ENCODE measurements at places on chromosomes 1 and 21.

DNA sequence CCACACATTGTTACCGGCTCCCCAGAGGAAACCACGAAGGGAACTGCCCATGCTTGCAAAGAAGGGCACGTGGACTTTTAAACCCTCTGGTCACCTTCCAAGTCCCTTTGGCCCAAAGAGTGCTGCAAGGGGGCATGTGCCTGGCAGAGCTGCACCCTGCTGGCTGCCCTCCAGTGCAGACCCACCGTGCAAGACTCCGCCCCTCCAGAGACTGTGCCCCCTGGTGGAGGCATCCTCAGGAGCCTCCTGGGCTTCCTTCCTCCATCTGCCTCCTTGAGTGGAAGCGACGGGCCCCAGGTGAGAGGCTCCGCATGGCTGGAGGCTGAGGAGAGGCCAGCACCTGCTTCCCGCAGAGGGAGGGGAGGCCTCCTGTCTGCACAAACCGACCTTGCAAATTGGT is 100.6 kb downstream of the CRYAA start:
- DNase-seq, result peak; percentile 25

- peak; percentile 85 for DNase-seq
These were observed at the start of gene TNFRSF9 for GRCh38 chr1:7940745-7941436. Gene TNFRSF9 (minus strand): TSS chr1:7940839. CDS start chr1:7939994, 845 bp downstream.

GRCh38 chr1:8595941-8596340 is 221.5 kb downstream of the RERE start:
- no peak for DNase-seq

DNA sequence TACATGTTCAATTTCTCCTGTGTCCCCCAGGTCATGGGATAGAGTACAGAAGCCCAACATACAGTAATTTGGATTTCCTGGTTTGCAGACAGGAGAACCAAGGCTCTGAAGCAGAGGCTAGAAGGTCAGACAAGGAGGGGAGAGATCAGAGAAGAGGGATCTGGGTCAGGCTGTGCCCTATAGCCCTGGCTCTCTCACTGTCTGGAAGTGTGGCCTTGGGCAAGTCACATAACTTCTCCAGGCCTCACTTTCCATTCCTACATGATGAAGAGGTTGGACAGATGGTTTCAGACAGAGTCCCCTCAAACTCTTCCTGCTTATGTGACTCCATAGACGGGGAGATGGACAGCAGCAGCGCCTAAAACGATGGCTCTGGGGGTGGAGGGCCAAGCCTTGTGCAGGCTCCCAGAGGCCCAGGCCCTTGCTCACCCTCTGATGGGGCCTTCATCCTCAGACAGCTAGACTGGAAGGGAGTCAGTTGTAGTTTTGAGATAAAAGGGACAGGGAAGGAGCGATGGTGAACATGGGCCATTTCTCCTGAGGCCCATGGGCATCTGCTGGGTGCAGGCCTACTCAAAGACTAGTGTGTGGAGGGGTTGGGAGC is 2.9 kb downstream of the TRIM62 start:
- no peak for DNase-seq

DNA sequence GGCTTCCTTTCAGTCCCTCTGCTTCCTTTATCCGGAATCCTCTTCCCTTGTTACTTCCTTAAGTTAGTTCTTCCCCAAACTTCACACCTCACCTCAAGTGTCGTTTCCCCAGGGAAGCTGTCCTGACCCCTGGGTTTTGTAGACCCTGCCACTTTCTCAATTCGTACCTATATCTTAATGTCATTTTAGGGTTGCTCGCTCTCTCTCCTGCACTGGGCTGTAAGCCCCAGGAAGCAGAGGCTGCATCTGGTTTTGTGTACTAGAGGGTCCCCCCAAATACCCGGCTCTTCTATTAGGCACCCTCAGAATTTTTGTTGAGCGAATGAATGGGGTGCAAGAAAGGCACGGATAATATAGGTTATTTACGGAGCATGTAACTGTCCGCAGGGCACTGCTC is 603 bp upstream of the OPRD1 start:
- no peak for DNase-seq

DNA sequence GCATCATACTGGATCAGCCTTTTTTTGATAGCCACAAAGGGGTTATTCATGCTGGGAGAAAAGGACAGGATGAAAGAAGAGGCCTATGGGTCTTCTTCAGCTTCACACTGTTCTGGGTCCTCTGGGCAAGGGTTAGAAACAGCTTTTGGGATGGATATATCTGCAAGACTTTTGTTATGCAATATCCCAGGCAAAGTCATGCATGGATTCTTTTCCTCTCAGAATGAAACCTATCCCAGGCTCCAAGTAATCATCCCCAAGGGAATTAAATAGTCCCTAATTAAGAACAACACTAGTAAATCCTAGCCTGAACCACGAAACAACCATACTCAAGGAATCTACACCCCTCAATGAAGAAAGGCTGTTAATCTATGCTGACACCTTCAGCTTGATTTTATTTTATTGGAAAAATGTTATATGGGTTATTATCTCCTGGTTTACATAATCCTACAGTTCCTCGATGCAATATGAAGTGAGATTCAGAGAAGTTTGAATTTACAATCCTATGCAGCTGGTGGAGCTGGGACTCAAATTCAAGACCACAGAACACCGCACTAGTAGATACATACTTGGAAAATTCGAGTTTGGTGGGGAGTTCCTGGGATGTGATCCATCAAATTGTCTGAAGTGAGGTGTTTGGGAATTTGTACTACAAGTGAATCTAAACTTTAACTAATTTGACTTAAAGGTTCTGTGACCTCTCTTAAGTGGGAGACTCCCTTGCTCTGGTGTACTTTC is 338.6 kb downstream of the TBX15 start:
- DNase-seq, result no peak

DNA sequence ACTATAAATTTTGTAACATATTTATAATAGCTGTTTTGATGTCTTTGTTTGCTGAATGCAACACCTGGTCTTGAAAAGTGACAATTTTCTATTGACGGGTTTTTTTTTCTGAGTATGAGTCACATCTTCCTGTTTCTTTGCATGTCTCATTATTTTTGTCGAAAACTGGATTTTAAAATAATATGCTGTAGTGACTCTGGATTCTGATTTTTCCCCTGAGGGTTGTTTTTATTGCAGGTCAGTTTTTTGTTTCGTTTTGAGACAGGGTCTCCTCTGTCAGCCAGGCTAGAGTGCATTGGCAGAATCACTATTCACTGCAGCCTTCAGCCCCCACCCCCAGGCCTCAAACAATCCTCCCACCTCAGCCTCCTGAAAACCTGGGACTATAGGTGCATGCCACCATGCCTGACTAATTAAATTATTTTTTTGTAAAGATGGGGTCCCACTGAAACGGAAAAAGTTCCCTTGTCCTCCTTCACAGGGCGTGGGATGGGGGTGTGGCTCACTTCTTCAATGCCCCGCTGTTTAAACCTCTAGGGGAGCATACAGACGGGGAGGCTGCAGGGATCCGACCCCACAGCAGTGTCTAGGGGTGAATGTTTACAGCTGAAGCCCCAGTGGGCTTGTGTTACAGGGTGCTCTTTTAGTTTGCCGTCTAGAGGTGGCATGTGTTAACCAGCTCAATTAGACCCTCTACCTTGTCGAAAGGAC is 11.3 kb upstream of the PPIE start:
- DNase-seq, result no peak

GRCh38 chr1:17819129-17819802 is 64.1 kb downstream of the ACTL8 start:
- no peak for DNase-seq

- DNase-seq, result no peak
These were observed 9.2 kb downstream of the FCRL3 start for GRCh38 chr1:157691285-157691920.

- DNase-seq, result no peak
These were observed 1.7 kb upstream of the EPS15 start for GRCh38 chr1:51520700-51521248.

DNA sequence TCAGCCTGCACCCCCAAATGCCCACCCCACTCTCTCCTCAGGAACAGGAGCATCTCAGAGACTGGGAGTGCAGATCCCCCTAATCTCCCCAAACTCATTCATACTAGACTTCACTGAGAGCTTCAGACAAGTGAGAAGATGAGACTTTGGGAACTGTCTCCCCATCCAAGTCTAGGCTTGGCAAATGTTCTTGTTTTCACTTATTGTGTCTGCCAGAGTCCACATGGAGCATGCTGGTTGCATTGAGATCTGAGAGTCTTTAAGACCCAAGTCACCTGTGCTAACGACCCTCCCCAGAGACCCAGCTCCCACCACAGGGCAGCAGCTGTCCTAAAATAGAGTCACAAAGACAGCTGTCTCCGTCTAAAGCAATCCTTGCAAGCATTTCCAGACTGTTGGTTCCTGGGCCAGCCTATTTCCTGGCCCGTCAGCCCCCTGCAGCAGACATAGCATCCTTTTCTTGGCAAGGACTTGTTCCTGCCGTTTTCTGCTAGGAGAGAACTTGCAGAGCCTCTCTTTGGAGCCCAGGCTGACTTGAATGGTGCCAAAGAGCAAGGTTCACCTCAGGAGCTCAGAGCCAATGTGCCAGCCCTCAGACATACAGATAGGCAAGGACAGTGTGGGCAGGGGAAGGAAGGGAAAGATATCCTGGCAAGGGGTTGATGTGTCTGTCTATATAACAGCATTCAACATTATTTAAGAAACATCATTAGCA is 1.9 kb upstream of the CNTN2 start:
- DNase-seq, result no peak

- DNase-seq, result no peak
These were observed 56.7 kb upstream of the LAPTM5 start for GRCh38 chr1:30814292-30814691.

DNA sequence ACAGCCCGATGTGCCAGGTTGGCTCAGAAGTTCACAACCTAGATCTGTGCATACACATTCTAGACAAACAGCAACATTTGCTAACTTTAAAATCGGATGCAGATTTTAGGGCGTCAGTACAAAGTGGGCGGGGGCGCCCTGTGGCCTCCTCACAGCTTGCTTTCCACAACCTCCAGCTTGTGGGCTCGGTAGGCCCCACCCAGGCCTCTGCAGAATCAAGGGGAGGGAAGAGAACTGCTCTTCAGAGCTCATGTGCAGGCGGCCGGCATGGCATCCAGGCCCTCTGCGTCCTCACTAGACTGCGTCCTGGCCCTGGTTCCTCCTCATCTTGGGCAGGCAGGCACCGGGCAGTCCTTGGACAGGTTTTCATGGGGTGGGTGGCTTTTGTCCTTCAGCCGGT is 59.3 kb downstream of the AJAP1 start:
- no peak for DNase-seq

DNA sequence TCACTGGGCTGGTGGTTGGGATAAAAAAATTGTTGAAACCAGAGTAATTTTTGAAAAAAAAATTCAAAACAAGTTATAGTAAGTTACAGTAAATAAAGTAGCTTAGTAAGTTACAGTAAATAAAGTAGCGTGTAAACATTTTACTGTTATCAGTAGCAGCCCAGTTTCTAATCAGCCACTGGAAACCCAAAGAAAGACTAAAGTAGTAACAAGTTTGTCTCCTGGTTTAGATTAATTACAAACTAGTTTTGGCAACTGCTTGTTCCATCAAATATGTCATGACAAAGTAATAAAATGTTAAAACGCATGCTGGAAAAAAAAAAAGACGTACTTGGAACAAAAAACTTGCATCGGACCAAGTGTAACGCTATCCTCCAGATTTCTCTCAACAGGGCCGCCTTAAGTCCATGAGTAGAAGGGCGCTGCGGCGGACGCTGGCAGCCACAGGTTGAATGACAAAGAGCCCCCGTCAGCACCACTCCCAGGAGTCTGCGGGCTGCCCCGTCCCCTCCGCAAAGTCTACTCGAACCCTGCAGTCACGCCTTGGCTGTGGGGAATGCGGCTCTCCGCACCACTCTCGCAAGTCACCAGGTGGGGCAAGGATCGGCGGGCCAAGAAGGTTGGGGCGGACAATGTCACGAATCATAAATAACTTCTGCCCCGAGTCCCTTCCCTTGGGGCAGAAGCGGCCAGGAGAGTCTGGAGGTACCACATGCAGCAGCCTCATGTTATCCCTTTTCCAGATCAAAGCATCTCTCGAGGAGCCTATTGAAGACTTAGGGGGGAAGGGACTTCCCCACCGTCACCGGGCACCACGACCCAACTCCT is 837 bp downstream of the SLC16A1 start:
- peak; percentile 67 for DNase-seq

DNA sequence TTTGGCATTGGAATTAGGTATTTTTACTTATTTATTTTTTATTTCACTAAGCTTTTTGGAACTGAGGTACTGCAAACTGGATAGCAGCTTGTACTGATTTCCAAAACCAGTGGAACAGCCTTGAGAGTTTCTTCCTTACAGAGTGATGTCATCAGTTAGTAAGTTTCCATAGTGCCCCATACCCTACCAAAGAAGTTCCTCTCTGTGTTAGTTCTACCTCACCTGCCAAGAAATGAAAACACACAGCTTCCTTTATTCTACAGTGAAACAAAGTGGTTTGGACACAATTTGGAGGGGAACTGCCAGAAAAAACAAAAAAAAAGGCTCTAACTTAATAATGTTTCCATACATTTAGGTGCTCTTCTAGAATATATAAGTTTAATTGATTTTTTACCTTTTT is 430.9 kb upstream of the ADGRL2 start:
- no peak for DNase-seq

DNA sequence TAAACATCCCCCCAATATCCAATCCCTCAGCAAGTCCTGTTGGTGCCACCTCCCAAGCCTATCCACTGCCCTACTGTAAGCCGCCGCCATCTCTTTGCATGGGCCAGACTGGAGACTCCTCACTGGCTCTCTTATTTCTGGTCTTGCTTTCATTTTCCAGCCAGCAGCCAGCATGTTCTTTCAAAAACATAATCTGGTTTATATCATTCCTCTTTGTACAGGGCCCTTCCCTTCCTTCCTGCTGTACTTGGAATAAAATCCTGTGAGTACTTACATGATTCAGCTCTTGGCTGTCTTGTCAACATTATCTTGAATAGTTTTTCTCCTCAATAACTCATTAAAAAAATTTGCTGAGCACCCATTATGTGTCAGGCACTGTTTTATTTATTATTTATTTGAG is 28.2 kb downstream of the TLR5 start:
- no peak for DNase-seq

GRCh38 chr1:183832459-183832858 is 27.5 kb downstream of the RGL1 start:
- DNase-seq, result no peak
